ENCODE measurements at places on chromosomes 7 and 10.

- no peak for DNase-seq
These were observed 656.8 kb upstream of the ANKRD30A start for GRCh38 chr10:36468620-36469019.

DNA sequence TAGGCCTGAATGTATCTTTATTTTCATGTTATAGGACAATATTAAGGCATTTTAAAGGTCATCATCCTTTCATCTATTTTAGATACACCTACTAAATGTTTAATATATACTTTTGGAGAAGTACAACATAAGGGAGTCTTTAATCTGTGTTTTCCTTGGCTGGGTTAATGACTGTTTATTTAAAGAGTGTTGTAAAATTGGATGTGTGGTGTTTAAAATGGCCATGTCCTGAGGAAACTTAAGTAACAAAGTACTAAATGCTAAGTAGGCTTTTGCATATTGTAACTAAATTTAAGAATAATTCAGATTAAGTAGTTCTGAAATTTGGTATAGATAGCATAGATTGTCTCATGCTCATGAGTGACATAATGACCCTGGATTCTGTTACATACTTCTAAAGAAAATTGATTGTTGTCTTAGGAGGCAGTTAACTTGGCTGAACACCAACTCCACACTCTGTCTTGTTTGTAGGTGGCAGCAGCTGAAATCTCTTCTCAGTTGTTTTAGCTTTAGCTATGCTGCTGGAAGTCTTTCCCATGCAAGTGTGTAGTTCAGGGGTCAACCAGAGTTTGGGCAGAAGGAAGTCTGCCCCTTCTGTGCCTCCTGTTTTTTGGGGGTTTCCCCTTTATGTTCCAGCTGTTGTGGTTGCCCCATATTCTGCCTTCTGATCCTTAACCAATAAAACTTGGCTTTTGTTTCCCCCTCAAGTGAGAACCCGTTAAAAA, 29.2 kb downstream of the DLD start:
- DNase-seq, result no peak

DNA sequence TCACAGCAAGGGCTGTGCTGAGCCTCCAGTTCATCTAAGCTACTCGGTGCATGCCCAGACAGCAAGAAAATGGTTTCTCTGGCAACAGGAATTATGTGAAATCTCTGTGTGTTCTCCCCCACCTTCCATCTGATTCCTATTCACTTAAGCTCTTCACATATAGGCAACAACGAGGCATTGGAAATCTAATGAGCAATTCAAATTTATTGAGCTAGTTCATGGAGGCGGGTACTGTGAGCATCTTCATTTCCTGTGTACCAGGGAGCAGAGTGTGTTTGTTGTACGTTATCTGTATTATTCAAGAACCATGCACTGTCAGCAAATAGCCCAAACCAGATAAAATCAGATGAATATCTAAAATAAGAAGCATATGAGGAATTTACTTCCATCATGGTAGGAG, 739.1 kb downstream of the MAGI2 start:
- DNase-seq, result no peak

DNA sequence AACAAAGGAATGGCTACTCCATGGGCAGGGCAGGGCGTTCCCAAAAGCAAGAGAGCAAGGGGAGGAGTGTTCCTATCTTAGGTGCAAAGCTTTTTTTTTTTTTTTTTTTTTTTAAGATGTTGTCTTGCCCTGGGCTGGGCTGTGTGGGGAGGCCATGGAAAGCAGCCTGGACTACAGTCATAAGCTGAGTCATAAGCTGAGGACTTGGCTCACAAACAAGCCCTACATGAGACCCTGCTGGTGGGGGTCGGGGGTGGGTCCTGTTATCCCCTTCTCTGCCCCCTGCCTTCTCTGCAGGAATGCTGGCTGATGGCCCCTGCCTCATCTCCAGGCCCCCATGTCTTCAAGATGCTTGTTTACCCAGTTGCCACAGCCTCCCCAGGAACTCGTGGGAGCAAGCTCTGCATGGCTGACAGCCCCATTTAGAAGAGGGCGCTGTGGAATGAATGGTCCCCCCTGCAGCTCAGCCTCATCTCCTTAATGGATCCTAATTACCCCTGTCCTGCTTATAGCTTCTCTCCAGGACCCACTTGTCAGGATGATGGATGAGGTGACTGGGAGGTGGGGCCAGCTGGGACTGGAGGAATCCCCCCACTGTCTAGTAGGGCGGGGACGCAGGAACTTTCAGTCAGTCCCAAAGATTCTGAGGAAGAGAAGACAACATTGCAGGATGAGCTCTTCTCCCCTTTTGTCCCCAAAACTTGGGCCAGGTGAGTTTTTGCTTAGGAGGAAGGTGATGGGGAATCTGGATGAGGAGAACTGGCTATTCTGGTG, 340.8 kb upstream of the PODXL start:
- DNase-seq, result peak; percentile 95

GRCh38 chr10:30977385-30977784, 54.3 kb downstream of the ZNF438 start:
- no peak for DNase-seq

DNA sequence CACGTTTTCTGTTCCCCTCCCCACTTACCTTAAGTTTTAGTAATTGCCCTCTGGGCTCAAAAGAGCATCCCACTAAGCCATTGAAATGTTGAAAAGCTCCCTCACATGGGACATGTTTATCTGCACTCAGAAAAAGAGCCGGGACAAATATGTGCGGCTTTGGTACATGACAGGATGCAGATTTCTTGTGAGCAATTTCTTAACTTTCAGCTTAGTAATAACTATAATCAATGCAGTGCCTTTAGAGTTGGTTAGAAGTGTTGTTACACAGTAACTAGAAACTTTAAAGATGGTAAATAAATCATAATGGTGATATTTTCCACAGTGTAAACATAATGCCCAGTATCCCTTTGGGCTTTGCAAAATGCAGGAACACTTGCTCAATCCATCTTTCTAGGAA, 89.2 kb downstream of the ZNF365 start:
- no peak for DNase-seq

GRCh38 chr10:56633876-56634452, 272.9 kb upstream of the ZWINT start:
- no peak for DNase-seq

DNA sequence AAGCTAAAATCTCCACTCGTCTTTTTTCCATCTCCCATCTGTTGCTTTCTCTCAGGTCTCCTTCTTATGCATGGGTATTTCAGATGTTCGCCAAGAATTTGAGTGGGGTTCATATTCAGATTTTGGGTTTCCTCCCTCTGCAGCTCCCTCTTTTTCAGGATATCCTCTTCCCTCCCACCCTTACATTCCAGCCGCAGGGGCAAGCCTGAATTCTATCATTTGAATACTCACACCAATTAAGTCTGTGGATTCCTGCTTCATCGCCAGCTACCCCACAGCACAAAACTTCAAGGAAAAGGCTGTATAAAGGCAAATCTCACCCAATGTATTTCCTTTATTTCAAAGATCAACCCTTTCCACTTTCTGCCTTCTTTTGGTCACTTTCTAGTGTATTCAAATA, 41.6 kb upstream of the FOXI2 start:
- DNase-seq, result no peak

DNA sequence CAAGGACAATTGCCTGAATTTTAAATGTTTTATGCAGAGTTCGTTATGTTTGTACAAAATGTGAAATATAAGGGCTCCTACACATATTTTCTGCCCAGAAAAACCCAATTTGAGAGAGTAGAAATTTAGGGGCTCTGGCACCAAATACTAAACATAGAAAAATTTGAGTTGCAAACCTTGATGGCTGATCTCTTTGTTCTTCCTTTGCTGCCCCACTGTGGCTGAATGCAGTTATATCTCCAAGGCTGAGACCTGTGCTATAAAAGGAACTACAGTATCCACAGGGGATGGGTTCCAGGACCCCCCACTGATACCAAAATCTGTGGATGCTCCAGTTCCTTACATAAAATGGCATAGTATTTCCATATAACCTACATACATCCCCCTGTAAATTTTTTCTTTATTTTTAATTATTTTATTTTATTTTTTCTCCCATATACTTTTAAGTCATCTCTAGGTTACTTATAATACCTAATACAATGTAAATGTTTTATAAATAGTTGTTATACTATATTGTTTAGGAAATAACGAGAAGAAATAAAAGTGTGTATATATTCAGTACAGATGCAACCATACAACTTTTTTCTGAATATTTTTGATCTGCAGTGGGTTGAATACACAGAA, 22.5 kb downstream of the CFAP43 start:
- peak; percentile 74 for DNase-seq

DNA sequence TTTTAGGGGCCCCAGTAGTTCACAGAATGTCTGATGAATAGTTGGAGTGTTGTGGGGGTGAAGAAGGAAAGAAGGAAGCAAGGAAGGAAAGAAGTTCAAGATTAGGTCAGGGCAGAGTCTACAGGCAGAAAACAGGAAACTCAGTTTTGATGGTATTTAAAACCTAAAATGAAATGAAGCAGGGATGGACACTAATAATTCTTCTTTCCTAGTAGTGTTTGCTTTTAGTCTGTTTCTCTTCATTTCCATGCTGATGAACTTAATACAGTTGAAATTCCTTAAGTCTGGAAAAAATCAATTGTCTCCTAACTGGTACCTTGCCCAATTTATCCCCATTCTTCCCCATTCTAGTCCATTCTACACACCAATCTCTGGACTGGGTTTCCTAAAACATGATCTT, 59.0 kb upstream of the GSAP start:
- no peak for DNase-seq

GRCh38 chr7:28409716-28410627, 2.3 kb upstream of the CREB5 start:
- DNase-seq, result peak; percentile 46

DNA sequence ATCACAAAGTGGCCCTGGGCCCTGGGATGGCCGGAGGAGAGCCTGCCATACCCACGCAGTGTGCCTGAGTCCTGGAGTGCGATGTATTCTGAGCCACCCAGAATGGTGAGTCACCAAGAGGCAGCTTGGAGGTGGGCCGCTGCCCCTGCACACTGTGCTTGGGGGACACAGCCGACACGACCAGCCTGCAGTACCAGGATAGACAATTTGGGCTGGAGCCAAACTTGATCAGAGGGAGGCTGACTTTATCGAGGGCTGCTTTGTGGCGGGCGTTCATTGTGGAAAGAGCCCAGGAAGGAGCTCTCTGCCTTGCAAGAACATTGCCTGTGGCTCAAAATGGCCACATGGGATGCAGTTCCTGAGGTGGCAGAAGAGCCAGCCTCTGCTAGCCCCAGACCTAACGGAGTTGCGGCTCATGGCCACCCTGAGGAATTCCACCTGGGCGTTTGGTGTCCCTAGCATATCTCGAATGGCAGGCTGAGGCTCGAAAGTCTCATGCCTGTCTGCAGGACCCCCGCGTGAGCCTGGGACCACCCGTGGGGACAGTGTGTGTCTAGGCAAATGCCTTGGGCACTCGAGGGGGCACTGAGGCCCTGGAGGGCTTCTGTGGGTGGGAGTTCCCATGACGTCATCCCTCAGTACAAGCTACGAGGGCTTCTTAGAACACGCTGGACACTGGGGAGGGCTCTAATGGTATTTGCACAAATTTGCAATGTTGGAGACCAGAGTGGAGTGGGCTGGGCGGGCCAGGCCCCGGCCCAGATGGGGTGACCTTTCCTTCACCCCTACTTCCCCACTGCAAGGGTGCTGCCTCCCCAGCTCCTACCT, 79.7 kb downstream of the LHPP start:
- DNase-seq, result no peak

GRCh38 chr7:49623943-49624342, 149.5 kb upstream of the VWC2 start:
- no peak for DNase-seq

GRCh38 chr10:116915340-116915739, 66.0 kb downstream of the ENO4 start:
- no peak for DNase-seq

GRCh38 chr10:62396864-62397263, 22.7 kb downstream of the ZNF365 start:
- DNase-seq, result no peak

DNA sequence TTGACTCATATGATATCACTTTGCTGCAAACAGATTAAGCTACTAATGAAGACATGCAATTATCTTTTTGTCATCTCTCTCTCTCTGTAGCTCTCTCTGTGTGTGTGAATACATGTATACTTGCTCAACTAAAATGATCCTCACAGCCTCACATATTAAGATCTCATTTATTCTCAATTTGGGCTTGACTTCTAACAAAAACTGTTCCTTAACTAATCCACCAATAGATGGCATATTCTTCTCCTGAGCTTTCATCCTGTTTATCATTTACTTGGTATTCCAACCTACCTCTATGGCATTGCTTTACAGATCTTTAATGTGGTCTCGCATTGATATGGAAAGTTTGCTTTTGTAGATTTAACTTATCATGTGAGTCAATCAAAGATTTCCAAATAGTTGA, 540.4 kb downstream of the CNTNAP2 start:
- DNase-seq, result no peak

DNA sequence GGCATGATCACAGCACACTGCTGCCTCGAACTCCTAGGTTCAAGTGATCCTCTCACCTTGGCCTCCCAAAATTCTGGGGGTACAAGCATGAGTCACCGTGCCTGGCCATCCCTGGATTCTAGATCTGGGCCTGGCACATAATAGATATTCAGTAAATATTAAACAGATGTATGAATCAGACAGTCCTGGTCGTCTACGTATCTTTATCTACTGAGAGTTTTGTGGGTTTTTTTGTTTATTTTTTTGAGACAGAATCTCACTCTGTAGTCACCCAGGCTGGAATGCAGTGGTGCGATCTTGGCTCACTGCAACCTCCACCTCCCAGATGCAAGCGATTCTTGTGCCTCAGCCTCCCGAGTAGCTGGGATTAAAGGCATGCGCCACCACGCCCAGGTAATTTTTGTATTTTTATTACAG, 24.3 kb upstream of the ITGB1 start:
- DNase-seq, result no peak

GRCh38 chr7:1569440-1569832, 396 bp downstream of the PSMG3 start:
- no peak for DNase-seq

GRCh38 chr10:6050801-6051445, 11.2 kb downstream of the IL2RA start:
- peak; percentile 15 for DNase-seq

DNA sequence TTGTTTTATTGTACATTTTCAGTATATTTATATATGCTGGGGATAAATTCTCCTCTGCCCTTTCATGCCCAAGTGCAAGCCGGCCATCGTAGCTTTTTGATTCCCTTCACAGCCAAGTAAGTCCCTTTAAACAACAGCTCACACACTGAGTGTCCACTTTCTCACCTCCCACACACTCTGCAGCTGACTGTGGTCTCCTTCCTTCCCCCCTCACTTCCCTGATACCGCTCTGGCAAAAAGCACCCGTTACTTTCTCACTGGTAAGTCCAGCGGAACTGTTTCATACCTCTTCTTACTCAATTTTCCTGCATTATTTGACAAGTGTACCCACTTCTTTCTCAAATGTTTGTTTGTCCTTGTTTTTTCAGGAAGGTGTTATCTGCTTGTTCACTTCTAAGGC, 35.2 kb downstream of the MGAM start:
- no peak for DNase-seq

GRCh38 chr7:16813232-16813616, 8.4 kb upstream of the AGR2 start:
- no peak for DNase-seq

- no peak for DNase-seq
These were observed 190.3 kb downstream of the TWIST1 start for GRCh38 chr7:18927134-18927533.

GRCh38 chr10:32548208-32548607, 102.3 kb downstream of the CCDC7 start:
- DNase-seq, result no peak

Data from A673 (cell line).